ENCODE measurements at places on chromosomes 6 and 20. TPM values are rescaled to one million over a fixed set of nuclear protein-coding genes. Genes with fewer than 3 reads are reported as not detected.
A peak's percentile ranks its signal among the peaks of the same experiment; 100 is the strongest.

DNA sequence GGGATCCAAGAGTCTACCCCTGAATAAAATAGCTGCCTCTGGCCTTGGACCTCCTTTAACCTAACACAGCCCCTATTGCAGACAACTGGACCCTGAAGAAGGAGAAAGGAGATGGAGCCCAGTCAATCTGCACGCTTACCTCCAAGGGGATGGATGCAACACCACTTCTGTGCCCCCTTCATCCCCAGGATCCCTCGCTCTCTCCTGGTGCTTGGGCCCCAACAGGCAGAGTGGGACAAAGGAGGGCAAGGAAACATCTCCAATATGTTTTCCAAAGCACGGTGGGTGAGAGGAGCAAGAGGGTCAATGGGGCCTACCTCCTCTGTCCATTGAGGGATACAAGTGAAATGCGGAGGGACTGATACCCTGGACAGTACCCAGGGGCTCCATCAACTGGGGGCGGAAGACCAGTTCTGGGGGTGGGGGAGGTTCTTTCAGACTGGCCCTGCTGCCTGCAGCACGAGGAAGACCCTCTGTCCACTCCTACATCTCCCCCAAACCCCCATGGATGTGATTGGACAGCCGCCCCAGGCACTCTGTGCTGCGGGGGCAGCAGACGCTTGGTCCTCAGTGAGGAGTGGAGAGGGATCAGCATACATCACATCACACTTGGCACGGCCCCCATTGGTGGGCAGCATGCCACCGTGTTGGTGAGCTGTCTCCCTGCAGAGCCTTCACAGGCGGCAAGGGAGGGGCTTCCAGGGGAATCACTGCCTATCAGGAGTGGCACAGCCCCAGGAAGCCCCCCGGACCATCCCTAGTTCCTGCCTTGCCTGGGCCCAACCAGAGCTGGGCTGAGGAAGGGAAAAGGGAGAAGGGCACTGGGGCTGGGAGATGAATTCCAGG is 70.6 kb downstream of the MRPL14 start:
- peak; percentile 90 for DNase-seq

DNA sequence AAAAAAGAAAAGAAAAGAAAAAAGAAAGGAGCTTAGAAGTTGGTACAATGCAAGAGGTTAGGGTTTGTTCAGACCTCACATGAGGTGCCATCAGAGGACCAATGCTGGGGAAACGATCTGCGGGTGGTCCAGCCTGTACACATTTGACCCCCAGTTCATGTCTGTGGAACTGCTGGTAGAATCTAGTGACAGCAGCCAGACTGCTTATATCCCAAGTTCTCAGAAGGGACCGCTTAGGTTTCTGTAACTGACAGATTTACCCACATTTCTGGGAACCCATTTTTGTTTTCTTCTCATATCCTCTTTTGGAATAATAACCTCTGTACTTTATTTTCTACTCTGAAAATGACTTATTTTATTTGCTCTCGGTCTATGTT is 4.7 kb downstream of the PPP1R18 start:
- no peak for DNase-seq

- DNase-seq = no peak
These were observed 384.0 kb upstream of the SASH1 start for GRCh38 chr6:147958683-147959082.

DNA sequence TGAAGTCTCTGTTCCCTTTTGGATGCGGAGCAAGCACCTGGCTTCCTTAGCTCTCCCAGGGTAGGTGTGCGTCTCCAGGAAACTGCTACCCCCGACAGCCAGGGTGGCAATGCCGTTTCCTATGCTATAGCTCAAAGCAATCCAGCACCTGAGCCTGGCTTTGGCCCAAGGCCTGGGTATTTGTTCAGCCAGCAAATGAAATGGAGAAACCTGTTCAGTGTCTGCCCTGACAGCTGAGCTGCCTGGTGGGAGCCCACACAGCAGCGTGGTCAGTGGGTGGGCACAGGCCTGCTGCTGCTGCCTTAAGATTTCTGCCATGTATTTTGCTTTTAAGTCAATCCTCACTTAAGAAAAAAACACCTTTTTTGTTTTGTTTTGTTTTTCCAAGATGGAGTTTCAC is 13.7 kb downstream of the SPATA2 start:
- peak; percentile 18 for DNase-seq

DNA sequence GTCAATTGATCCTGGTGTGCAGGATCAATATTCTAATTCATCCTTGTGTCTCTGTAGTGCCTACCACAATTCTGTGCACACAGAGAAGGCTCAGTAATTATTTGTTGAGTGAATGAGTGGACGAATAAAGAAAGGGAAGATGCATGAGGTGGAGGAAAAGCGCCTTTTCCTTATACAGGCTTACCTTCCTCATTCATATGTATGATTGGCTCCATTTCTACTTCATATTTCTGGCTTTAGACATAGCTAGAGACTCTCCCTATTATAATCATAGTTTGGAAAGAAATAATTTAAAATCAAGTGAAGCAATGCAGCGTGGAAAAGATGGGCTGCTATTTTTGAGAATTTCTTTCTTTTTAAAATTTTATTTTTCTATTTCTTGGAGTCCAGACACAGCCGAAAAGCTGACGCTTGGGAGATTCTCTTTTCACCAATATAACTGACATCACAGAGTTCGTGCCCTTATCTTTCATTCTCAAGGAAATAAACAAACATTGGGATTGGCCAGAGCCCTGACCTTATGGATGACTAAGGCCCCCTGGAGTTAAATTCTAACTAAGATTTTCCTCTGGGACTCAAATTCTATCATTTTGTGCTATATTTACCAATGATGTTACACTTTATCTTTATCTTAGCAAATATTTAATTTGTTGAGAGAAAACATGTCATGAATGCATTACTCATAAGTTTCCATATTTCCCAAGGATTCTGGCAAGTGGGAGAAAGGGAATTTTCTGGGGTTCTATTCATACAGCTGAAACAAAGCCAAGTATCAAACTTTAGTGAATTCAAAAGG is 48.1 kb downstream of the PRL start:
- no peak for DNase-seq

GRCh38 chr6:108806665-108807064 is 41.6 kb upstream of the ARMC2 start:
- no peak for DNase-seq

- DNase-seq = no peak
These were observed 754.1 kb upstream of the MAP3K7 start for GRCh38 chr6:91340896-91341395.

DNA sequence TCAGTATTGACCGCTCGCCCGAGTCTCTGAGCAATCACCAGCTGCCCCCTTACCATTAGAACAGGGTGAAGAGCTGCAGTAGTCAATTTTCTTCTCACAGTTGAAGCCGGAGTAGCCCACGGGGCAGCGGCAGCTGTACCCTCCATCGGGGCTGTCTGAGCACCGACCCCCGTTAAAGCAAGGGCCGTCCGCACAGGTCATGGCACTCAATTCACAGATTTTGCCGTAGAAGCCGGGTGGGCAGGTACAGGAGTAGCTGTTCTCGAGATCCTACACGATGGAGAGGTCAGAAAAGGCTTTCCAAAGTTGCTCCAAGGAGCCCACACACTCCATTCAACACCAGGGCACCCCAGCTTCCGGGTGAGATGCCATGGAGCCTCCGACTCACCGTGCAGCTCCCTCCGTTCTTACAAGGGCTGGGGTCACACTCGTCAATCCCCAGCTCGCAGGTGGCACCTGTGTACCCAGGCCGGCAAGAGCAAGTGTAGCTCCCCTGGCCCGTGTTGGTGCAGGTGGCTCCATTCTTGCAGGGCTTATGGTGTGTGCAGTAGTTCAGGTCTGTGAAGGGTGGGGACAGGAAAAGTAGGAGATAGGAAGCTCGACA is 5.9 kb downstream of the DLL1 start:
- DNase-seq = no peak

DNA sequence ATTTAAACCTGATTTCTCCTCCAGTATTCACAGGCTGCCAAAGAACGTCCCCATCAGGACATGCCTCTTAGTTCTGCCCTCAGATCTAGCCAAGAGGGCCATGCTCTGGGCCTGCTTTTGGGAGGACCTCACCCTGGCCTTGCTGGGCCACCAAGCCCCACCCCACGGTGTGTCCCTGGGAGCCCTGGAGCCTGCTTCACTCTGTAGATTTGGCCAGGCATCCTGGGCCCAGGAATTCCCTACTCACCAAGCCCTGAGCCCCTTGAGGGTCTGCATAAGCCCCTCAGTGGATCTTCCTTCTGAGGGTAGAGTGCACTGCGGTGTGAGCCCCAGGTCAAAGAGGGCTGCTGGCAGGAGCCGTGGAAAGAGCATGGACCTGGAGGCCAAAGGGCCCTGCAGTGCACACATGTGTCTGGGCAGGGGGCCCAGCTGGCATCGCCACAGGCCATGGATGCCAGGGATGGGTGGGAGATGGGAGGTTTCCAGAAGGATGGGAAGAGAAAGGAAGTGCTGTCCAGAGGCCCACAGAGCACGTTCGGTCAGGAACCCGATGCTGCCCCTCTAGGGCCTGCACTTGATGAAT is 98.0 kb downstream of the DACT2 start:
- DNase-seq = no peak

DNA sequence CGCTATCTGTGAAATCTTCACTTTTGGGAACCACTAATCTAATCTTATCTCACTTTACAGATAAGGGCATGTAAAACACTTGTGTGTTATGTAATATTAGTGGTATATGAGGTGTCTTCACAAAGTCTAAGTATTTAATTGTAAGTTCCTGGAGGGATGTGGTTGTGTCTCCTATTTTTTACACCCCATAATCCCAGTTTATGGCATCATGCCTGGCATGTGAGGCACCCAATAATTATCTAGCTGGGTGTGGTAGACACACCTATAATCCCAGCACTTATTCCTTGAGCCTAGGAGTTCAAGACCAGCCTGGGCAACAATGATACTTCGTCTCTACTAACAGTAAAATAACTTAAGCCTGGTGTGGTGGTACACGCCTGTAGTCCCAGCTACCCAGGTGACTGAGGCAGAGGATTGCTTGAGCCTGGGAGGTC is 16.5 kb upstream of the TBCC start:
- no peak for DNase-seq

GRCh38 chr20:45484676-45485075 is 15.1 kb downstream of the WFDC2 start:
- DNase-seq = no peak

DNA sequence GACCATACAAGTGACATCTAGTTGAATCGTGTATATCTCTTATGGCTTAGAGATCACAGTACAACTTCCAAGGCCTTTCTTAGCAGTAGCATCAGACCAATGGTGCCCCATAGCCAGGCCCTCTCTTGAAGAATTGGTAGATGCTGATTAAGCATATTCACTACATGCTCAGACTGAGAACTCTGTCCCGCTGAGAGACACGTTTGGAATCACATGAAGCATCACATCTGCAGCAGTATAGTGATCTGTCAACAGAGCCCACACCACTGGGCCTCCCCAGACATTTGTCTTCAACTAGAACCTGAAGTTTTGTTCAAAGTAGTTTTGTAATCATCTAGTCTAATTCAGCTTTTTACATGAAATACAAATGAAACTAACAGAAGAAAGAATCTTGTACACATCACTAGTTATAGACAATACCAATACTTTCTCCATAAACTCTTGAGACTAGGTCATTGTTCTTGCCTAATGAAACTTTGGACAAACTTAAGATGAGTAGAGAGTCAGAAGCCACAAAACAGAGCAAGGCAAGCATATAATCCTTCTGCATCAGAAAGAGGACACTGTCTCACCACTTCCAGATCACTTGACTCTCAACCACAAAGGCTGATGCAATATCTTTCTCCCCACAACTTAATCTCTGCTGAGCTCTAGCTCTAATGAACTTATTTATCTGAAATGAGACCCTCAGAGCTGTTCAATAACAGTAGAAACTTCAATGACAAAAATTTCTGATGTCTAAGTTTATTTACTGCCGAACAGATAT is 182.7 kb downstream of the TBX18 start:
- no peak for DNase-seq

GRCh38 chr6:64330694-64331307 is 695.2 kb downstream of the PHF3 start:
- peak; percentile 87 for DNase-seq

DNA sequence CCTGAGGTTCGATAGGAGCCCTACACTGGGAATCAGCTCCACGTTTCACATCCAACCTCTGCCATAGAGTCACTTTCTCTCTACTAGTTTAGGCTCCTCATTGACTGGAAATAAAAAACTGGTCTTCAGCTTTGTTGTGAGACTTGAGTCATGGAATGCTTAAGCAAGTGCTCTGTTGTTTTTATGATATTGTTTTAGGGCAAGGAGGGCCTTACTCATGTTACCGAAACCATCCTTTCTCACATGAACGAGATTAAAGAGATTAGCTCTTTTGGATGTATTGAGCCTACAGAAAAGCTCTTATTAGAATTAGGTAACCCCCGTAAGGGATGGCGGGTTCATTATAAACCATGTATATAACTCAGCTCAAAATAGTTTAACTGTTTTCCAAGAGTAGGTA is 6.9 kb upstream of the MOCS1 start:
- no peak for DNase-seq

DNA sequence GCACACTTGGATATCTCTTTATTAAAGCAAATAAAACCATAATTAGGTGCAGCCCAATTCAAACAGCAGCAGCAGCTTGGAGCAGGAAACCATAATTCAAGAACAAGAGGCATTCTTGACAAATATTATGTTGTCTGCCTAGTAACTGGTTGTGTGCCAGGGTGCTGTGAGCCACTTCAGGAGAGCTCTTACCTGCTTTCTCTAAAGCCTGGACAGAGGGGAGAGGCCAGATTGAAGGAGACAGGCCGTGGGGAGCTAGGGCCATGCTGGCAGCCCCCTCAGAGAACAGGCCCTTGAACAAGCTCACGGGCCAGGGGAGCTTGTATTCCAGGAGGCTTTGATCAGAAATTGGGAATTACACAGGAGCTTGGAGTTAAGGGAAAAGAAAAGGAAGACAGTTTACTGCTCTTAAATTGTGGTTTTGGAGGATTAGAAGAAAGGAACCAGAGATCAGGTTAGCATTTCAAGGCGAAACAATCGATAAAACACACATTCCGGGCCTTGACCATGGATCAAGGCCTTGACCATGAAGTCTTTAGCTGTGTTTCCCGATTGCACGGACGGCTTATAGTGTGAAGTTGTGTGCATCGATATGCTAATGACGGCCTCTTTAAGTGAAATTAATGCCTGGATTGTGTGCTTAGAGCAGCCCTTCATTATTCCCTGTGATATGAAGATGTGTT is 69.8 kb upstream of the NKX2-2 start:
- no peak for DNase-seq

GRCh38 chr6:14841901-14842421 is 403.9 kb upstream of the JARID2 start:
- no peak for DNase-seq

GRCh38 chr6:65014006-65014405 is 693.0 kb downstream of the EYS start:
- DNase-seq = no peak

MYH7B gene
- total RNA-seq = 0.42 TPM

MLN gene
- total RNA-seq = not detected

HSPA1B gene
- 106 TPM for total RNA-seq

RCAN2 gene
- 69.6 TPM for total RNA-seq

RRAGD gene
- total RNA-seq = 21.7 TPM

TREM1 gene
- total RNA-seq = 4.0 TPM

PDYN gene
- not detected for total RNA-seq

COL21A1 gene
- total RNA-seq = 9.7 TPM

UBD gene
- total RNA-seq = not detected

Measured in posterior vena cava (tissue), 2 donors.